ENCODE measurements at places on chromosomes 12 and 14.

GRCh38 chr12:117986705-117987469, 18.1 kb upstream of the KSR2 start:
- no peak for DNase-seq

GRCh38 chr12:101127521-101128219, 82.4 kb downstream of the SLC5A8 start:
- no peak for DNase-seq

DNA sequence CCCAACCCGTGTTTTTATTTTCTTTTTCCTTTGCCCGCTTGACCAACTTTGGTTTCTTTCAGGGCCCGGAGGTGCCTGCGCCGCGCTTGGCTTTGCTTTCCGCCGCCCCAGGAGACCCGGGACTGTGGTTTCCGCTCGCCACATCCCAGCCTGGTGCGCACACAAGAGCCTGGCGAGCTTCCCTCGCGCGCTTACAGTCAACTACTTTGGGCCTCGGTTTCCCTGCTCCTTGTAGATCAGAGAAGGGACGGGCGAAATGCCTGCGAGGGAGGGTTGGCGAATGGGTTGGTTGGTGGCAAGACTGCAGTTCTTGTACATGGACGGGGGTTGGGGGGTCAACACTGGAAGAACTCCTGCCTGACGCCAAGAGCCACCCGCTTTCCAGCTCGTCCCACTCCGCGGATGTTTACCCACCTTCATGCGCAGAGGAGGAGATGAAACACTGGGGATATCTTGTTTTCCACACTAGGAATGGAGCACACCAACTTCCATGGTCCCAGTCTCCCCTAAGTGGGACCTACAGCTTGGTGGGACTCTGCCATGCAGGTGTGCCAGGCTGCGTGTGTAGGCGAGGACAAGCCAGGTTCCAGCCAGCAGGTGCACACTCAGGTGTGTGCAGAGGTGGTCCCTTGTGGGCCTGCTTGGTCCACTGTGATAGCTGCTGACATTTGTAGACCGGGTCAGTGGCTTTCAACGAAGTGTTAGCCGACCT, 16.6 kb upstream of the TBX3 start:
- no peak for DNase-seq

GRCh38 chr12:68686262-68686594, 550 bp upstream of the NUP107 start:
- DNase-seq, result no peak

GRCh38 chr12:109112720-109113465, 3.5 kb upstream of the ACACB start:
- DNase-seq, result no peak

DNA sequence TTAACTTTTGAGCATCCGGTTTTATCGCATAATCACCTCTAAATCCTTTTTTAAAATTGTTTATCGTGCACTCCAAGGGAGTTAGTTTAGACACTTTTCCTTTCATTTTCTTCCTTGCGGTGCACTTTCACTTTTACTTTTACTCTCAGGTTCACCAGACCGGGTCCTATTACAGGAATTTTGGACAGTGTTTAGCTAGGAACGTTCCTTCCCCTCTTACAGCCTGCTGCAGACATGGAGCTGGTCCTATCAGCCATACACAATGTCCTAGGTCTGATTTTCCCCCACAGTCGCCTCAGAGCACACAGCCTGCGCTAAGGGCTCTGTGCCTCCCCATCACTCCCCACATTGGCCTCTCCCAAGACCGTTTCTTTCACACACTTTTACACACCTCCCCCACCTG, 103.9 kb downstream of the ALG10 start:
- DNase-seq, result no peak

DNA sequence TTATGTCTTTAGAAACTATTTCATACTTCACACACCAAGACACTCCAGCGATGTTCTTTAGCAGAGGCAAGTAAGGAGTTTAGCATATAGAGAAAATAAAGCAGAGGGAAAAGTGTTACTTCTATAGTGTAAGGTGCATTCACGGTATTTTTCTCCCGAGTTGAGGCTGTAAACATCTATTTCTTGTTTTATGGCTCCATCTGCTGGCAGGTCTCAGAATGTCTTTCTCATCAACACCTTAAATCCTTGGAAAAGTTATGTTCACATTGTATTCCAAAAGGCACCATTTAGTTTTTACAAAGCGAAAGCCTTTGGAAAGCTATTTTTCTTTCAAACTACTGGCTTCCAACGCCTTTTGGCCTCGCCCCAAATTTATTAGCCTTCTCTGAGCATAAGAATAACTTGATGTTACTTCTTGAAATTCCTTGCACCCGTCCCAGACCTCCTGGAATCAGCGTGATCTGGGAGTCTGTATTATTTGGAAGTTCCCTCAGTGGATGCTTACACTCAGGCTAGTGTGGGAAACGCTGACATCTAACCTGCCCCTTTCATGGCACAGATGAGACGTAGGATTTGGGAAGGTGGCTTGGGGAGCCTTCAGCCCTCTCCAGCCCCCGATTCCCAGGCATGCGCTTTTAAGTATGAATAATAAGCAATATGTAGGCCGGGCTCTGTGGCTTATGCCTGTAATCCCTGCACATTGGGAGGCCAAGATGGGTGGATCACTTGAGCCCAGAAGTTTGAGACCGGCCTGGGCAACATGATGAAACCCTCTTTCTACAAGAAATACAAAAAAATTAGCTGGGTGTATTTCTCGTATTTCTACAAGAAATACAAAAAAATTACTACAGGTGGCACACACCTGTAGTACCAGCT, 1.9 kb upstream of the PIWIL1 start:
- peak; percentile 78 for DNase-seq

Measured in NCI-H526 (cell line).